Psoas muscle (tissue), 8 donors: ENCODE measurements at places on chromosomes 2 and 18. TPM values are rescaled to one million over a fixed set of nuclear protein-coding genes. Genes with fewer than 3 reads are reported as not detected.

DNA sequence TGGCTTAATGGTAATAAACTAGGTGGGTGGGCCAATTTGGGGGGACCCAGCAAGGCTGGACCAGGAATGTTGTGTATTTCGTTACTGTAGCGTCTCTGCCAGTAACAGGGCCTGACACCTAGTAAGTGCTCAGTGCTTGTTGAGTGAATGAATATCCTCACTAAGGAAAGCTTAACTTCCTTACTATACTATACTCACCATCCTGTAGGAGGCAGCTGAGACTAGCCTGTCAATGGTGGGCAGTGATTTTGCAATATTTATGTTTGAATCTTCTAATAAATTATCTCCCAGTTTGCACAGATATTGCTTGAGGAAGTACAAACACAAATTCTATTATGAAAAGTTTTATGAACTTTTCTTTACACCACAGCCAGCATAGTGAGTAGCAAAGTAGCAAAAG, 370.7 kb upstream of the SYT4 start:
- DNase-seq, result no peak

DNA sequence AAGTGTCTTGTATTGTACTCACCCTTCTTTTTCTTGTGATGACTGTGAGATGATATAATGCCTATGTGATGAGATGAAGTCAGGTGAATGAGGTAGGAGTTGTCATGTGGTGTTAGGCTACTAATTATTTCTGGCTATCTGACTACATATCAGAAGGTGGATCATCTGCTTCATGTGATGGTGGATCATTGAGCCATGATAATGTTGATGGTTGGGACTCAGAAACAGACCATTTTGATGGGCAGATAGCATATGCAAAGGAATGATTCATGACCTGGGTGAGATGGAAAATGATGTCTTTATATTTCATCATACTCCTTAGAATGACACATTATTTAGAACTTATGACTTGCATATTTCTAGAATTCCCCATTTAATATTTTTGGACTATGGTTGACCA, 19.5 kb downstream of the ANKRD30B start:
- no peak for DNase-seq

GRCh38 chr2:165843351-165843750, 49.3 kb upstream of the GALNT3 start:
- DNase-seq, result no peak

- no peak for DNase-seq
These were observed 42.1 kb downstream of the SAP130 start for GRCh38 chr2:127985735-127986134.

GRCh38 chr2:229612384-229612971, 101.9 kb downstream of the DNER start:
- DNase-seq, result no peak

IL36RN gene
- not detected for total RNA-seq

- peak; percentile 78 for DNase-seq
These were observed 72.4 kb downstream of the ALPK2 start for GRCh38 chr18:58556331-58557007.

NGEF gene
- not detected for total RNA-seq

EPAS1 gene
- 123 TPM for total RNA-seq

GRCh38 chr2:140797718-140798117, 1333.1 kb downstream of the LRP1B start:
- DNase-seq, result no peak

DNA sequence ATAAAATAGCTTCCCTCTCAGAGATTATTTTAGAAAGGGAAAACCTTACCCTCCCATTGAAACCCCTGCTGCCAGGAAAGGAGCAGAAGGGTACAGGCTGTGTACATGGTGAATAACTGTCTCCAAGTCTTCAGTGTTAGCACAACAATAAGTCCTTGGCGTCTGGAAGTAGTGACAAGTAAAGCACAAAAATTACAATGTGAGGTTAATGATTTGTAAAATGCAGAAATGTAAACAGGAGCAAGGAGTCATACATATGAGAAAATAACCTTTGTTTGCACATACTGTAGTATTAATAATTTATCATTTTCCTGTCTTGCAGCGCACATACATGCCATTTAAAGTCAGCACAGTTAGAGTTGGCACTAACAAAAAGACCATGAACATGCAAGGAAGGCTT, 40.5 kb downstream of the ABHD3 start:
- no peak for DNase-seq

DNA sequence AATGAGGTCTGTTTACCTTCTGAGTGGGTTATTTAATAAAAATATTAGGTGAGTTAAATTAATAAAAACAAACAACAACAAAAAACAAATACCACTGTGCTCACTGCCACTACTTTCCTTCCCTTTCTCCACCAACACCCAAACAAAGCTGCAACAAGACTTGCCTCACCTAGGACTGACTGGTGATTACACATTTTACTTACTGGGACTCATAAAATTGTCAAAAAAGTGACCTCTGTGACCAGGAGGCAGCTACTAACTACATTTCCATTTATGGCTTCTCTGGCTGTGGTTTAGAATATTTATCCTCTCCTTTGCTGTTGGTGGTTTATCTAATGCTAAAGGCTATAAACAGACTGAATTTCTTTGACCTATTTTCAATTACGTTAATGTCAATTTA, 39.8 kb downstream of the EFEMP1 start:
- DNase-seq, result no peak

GRCh38 chr2:224145751-224146355, 106.8 kb upstream of the SERPINE2 start:
- no peak for DNase-seq

DNA sequence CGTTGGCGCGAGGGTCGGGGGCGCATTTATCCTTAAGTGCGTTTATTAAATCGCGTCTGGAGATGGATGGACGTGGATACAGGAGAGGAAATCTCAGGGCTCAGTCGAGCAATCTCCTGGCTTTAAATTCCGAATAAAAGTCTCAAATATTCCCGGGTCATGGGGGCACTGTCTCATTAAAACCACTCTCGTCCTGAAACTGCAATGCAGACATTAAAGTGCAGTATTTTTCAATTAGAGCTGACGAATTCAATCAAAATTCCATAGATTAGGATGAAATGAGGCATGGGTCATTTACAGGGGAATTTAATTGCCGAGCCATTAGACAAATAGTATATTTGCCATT, 10.7 kb upstream of the GBX2 start:
- DNase-seq, result no peak

DNA sequence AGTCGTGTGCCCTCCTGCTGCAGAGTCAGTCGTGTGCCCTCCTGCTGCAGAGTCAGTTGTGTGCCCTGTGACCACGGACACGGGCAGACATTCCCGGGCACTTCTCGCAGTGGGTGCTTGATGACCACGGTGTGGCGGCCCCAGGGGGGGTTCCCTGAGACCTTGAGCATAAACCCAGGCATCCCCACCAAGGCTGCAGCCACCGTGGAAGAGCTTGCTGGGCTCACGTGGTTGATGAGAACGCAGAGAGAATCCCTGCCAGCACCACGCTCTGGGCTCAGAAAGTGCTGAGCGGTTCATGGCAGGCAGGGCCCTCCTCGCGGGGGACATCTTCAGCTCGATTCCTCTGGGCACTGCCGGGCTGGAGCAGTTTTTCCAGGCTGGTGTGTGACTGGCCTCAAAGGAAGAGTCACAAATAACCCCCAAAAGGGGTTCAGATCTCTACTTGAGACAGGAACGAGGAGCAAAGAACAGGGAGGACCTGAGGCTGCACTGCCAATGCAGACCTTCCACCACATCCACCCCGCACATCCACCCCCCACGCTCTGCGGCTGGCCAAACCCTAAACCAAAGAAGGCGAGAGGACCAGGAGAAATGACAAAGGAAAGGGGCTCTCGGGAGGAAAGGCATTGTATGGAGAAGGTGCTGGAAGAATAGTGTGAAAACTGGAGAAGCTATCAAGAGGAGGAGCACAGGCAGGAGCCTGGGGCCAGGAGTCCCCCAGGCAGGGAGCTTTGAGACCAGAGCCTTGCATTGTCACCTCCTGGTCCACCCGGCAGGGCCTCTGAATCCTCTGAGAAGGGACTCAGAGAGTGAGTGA, 8.4 kb upstream of the PER2 start:
- peak; percentile 40 for DNase-seq

GRCh38 chr2:10659898-10660568, 29.7 kb downstream of the NOL10 start:
- peak; percentile 55 for DNase-seq

SMYD1 gene
- total RNA-seq, result 223 TPM

GRCh38 chr2:101080211-101081068, 70.7 kb downstream of the TBC1D8 start:
- peak; percentile 30 for DNase-seq
